Activated CD4-positive, alpha-beta T cell treated with anti-CD3 and anti-CD28 coated beads, Interleukin-2, amount 10 ng/mL, durations not matched to agents 24 days and 14 days (primary cell): ENCODE measurements at places on chromosomes 3 and 15. TPM values are rescaled to one million over a fixed set of nuclear protein-coding genes. Genes with fewer than 3 reads are reported as not detected.

GCHFR gene
- total RNA-seq, result 34.7 and 37.2 TPM in 2 replicates

FOXB1 gene
- total RNA-seq, result 0.54 and 0.68 TPM in 2 replicates

SLC24A5 gene
- not detected in 2 replicates for total RNA-seq

ABHD6 gene
- total RNA-seq, result 9.8 and 10.8 TPM in 2 replicates

- DNase-seq, result no peak
Measured at GRCh38 chr3:19363071-19363470, 214.8 kb downstream of the KCNH8 start.

DNA sequence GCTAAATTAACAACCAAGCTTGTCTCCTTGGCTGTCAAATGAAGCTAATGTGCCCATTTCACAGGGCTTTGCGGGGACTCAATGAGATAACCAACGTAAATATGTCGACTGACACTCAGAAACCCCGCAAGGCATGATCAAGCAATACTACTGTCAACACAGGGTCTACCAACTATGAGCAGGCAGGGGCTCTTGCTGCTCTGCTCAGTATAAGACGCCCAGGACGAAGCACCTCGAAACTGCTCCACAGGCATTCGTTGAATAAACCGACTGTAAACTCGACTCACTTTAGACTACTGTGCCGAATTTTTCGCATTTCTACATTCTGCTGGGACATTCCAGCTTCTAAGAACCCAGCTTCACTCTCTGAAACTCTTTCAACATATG is 55.0 kb downstream of the FEZF2 start:
- DNase-seq, result no peak

GRCh38 chr3:12148183-12148940 is 10.3 kb downstream of the TIMP4 start:
- no peak for DNase-seq

GRCh38 chr3:98812851-98813374 is 49.8 kb downstream of the ST3GAL6 start:
- no peak for DNase-seq

- peak; percentile 92 for DNase-seq
Measured at GRCh38 chr15:51681303-51681963, at the start of gene SCG3. Gene SCG3, plus strand, starts transcription at chr15:51681503. Its CDS starts 253 bp downstream, at chr15:51681756.

GRCh38 chr3:131402391-131403039 is 20.9 kb downstream of the NUDT16 start:
- DNase-seq, result no peak

GRCh38 chr15:74610302-74610951 is 5.2 kb upstream of the CLK3 start:
- no peak for DNase-seq

GRCh38 chr15:63344731-63345390 is 36.8 kb downstream of the CA12 start:
- DNase-seq, result no peak

DNA sequence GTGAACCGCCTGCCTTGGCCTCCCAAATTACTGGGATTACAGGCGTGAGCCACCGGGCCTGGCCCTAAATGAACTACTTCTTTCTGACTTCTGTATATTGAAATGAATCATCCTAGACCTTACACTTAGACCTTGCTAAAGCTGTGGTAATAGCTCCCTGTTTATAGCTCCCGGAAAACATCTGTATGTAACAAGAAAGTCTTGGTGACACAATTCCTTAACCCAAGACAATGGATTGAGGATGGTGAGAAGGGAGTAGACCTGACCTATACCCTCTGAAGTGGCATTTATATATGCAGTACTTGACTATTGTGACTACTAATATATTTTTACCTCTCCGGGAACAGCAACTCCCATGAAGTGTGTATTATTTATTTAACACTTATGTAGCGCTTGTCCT is 48.0 kb upstream of the TBL1XR1 start:
- DNase-seq, result no peak

GRCh38 chr15:91704343-91704742 is 149.2 kb upstream of the SLCO3A1 start:
- no peak for DNase-seq
